ENCODE measurements at places on chromosomes 6 and 20.
A peak's percentile ranks its signal among the peaks of the same experiment; 100 is the strongest.

DNA sequence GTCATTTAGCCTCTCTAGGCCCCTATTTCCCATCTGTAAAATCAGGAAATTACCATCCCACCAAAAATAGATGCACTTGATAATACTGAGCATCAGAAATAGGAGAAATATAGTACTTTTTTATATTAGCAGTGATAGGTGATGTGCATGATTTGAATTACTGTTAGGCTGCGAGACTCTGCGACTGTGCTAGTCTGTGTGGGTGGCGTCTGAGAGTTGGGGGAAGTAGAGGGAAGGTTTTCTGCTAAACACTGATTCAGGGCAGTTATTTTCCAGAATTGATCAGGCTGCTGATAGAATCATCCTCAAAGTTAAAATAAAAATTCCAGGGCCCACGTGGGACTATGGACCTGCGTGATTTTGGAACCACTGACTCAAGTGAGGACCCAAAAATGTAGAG, 60.4 kb upstream of the ARMH2 start:
- no peak overlapping the region for H3K4me3 ChIP-seq
- no peaks in the 10 kb centered on the region for H3K36me3 ChIP-seq
- H3K4me1 ChIP-seq, result peaks cover 6% of the 10 kb centered on the region
- no peak for DNase-seq

GRCh38 chr20:47215653-47216397, 140.7 kb downstream of the ZMYND8 start:
- H3K36me3 ChIP-seq, result peaks cover 42% of the 10 kb centered on the region
- H3K27ac ChIP-seq, result no peak overlapping the region
- no peaks in the 10 kb centered on the region for H3K27me3 ChIP-seq

GRCh38 chr6:145003145-145003544, 718.0 kb downstream of the UTRN start:
- H3K27me3 ChIP-seq, result peaks cover 5% of the 10 kb centered on the region
- H3K4me3 ChIP-seq, result no peak overlapping the region
- H3K27ac ChIP-seq, result no peak overlapping the region
- no peaks in the 10 kb centered on the region for H3K4me1 ChIP-seq
- H3K36me3 ChIP-seq, result no peaks in the 10 kb centered on the region

- no peak overlapping the region for H3K4me3 ChIP-seq
- H3K36me3 ChIP-seq, result peaks cover 2% of the 10 kb centered on the region
- DNase-seq, result no peak
- H3K4me1 ChIP-seq, result no peaks in the 10 kb centered on the region
- no peak overlapping the region for H3K27ac ChIP-seq
Observed at GRCh38 chr20:46599227-46599987, 49.0 kb upstream of the OCSTAMP start.

DNA sequence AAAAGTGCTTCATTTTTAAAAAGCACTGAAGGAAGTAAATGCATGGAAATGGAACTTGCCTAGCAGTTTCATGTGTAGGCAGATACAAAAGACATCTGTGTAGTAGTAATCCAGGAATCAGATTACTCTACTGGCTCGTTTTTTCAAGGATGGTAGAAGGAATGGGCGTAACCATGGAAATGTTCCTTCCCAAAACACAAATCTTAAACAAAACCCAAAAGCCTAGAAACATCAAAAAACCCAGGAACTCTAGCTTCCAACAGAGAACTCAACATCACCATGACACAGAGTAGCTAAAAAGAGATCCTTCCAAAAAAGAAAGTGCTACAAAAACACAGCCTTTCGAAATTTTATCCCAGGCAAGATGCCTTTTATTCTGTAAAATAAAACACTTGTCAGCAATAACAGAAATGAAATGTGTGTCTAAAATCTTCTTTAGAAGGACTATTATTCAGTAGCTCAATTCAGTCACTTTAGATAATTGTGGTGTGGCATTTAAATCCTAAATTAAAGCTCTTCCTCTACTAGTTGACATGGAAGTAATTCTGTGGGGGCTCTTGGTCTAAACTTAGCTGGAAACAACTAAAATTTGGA, 81.7 kb downstream of the FAM217A start:
- no peak for DNase-seq
- H3K4me1 ChIP-seq, result peaks cover 25% of the 10 kb centered on the region
- peak overlapping the region; percentile 70 for H3K27ac ChIP-seq
- no peak overlapping the region for H3K4me3 ChIP-seq
- no peaks in the 10 kb centered on the region for H3K36me3 ChIP-seq

DNA sequence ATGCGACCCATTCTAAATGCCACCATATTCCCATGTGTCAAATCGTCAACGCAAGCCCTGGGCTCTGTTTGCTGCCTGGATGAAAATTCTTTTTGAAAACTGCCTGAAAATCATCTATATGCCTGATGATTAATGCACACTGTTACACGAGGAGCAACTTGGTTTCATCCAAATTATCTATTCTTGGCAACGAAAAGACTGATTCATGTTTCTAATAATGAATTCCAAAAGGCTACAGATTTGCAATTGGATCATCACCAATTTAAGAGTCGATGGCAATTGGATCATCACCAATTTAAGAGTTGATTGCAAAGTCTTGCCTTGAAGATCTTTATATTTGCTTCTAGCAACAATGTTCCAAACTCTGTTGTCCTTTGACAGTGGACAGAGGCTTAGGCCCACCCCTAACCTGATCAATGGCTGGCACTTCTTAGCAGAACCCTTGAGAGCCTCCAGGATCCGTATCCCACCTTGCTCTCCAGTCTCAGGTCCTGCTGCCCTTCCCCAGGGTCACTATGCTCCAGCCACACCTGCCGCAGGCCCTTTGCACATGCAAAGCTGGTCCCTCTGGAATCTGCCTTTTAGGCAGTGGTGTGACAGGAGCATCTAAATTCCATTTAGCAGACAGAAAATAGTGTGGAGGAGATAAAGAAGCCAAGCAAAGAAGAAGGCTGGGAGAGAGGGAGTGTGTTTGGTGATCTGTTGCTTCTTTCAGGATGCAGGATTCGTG, 460.9 kb upstream of the SULF2 start:
- no peak overlapping the region for H3K27ac ChIP-seq
- no peaks in the 10 kb centered on the region for H3K36me3 ChIP-seq
- no peak for DNase-seq
- no peaks in the 10 kb centered on the region for H3K27me3 ChIP-seq

GRCh38 chr6:140909156-140909555, 1223.6 kb upstream of the GJE1 start:
- H3K4me1 ChIP-seq, result peaks cover 5% of the 10 kb centered on the region
- H3K4me3 ChIP-seq, result no peak overlapping the region
- no peaks in the 10 kb centered on the region for H3K27me3 ChIP-seq
- no peak for DNase-seq

- peaks cover 11% of the 10 kb centered on the region for H3K4me1 ChIP-seq
- no peak for DNase-seq
- H3K27me3 ChIP-seq, result no peaks in the 10 kb centered on the region
- no peaks in the 10 kb centered on the region for H3K36me3 ChIP-seq
- no peak overlapping the region for H3K27ac ChIP-seq
Observed at GRCh38 chr6:156683821-156684220, 93.4 kb upstream of the ARID1B start.

DNA sequence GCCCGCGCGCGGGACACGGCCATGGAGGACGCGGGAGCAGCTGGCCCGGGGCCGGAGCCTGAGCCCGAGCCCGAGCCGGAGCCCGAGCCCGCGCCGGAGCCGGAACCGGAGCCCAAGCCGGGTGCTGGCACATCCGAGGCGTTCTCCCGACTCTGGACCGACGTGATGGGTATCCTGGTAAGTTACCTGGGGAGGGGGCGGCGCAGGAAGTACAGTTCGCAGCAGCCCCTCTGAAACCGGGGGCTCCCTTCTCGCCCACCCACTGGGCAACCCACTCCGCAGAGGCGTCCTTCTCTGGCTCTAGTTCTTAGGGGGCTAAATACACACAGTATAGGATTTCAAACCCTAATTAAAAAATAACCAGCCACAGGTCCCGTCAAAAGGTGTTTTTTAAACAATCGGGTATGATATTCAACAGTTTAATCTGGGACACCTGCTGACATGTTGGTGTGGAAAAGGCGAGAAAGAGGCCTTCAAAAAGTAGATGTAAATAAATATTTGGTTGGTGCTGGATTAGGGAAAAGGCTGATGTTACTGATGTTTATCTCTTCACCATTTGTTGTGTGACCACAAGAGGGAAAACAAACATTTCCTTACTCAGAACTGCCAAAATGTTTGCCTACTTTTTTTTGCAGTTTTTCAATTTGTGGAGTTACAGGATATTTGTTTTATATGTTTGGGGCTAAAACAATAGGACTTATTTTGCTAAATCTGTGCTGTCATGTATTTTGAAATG, 577 bp downstream of the SASH1 start:
- peak overlapping the region; percentile 84 for H3K4me3 ChIP-seq
- H3K27ac ChIP-seq, result peak overlapping the region; percentile 30
- peaks cover under 1% of the 10 kb centered on the region for H3K36me3 ChIP-seq
- peaks cover 41% of the 10 kb centered on the region for H3K4me1 ChIP-seq
- no peak for DNase-seq
- no peaks in the 10 kb centered on the region for H3K27me3 ChIP-seq

GRCh38 chr6:3844097-3844463, 5.1 kb upstream of the FAM50B start:
- no peaks in the 10 kb centered on the region for H3K27me3 ChIP-seq
- DNase-seq, result no peak
- H3K27ac ChIP-seq, result no peak overlapping the region
- peaks cover 46% of the 10 kb centered on the region for H3K4me1 ChIP-seq
- H3K4me3 ChIP-seq, result no peak overlapping the region
- H3K36me3 ChIP-seq, result no peaks in the 10 kb centered on the region

GRCh38 chr6:140043357-140043756, 668.9 kb upstream of the CITED2 start:
- peaks cover 31% of the 10 kb centered on the region for H3K4me1 ChIP-seq
- H3K27me3 ChIP-seq, result no peaks in the 10 kb centered on the region
- H3K4me3 ChIP-seq, result no peak overlapping the region
- H3K36me3 ChIP-seq, result no peaks in the 10 kb centered on the region
- no peak overlapping the region for H3K27ac ChIP-seq
- DNase-seq, result no peak

- H3K27me3 ChIP-seq, result peaks cover 29% of the 10 kb centered on the region
- no peaks in the 10 kb centered on the region for H3K36me3 ChIP-seq
- H3K27ac ChIP-seq, result no peak overlapping the region
- no peaks in the 10 kb centered on the region for H3K4me1 ChIP-seq
Observed at GRCh38 chr20:56897958-56898349, 268.8 kb downstream of the TFAP2C start.

- no peak overlapping the region for H3K27ac ChIP-seq
- H3K27me3 ChIP-seq, result peaks cover 2% of the 10 kb centered on the region
- no peaks in the 10 kb centered on the region for H3K4me1 ChIP-seq
- no peak overlapping the region for H3K4me3 ChIP-seq
- no peaks in the 10 kb centered on the region for H3K36me3 ChIP-seq
Observed at GRCh38 chr6:47992809-47993208, 118.2 kb downstream of the PTCHD4 start.

GRCh38 chr20:61169874-61170273, 82.2 kb upstream of the CDH4 start:
- H3K27me3 ChIP-seq, result peaks cover 51% of the 10 kb centered on the region
- H3K36me3 ChIP-seq, result no peaks in the 10 kb centered on the region
- no peak for DNase-seq
- no peak overlapping the region for H3K4me3 ChIP-seq

DNA sequence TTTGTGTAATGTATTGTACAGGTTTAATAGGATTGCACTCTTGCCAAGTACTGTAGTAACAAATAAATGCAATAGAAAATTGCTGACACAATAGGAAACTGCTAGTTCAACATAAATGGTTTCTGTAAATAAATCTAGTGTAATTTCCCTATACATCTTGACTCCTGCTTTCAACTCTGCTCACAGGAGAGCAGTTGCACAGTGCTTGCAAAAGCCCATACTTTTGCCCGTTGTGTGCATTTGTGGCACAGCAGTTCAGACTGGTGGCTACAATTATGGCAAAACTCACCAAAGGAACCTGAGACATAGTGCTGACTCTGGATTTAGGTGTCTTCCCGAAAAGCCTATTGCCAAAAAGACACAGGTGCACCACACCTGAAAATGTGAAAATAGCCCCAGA, 953.3 kb upstream of the SLC35B3 start:
- no peak for DNase-seq
- H3K4me1 ChIP-seq, result no peaks in the 10 kb centered on the region
- no peak overlapping the region for H3K27ac ChIP-seq
- no peaks in the 10 kb centered on the region for H3K36me3 ChIP-seq
- H3K4me3 ChIP-seq, result no peak overlapping the region

GRCh38 chr6:71124340-71124739, 164.3 kb upstream of the OGFRL1 start:
- H3K4me3 ChIP-seq, result no peak overlapping the region
- H3K36me3 ChIP-seq, result peaks cover 2% of the 10 kb centered on the region
- no peak for DNase-seq

GRCh38 chr6:121520337-121521163, 85.1 kb downstream of the GJA1 start:
- DNase-seq, result no peak
- peaks cover 29% of the 10 kb centered on the region for H3K4me1 ChIP-seq
- H3K27ac ChIP-seq, result peak overlapping the region; percentile 79
- no peaks in the 10 kb centered on the region for H3K36me3 ChIP-seq
- no peak overlapping the region for H3K4me3 ChIP-seq

GRCh38 chr20:53636540-53637097, 43.0 kb upstream of the ZNF217 start:
- no peak overlapping the region for H3K27ac ChIP-seq
- H3K36me3 ChIP-seq, result no peaks in the 10 kb centered on the region
- no peak for DNase-seq
- H3K4me1 ChIP-seq, result peaks cover 10% of the 10 kb centered on the region

DNA sequence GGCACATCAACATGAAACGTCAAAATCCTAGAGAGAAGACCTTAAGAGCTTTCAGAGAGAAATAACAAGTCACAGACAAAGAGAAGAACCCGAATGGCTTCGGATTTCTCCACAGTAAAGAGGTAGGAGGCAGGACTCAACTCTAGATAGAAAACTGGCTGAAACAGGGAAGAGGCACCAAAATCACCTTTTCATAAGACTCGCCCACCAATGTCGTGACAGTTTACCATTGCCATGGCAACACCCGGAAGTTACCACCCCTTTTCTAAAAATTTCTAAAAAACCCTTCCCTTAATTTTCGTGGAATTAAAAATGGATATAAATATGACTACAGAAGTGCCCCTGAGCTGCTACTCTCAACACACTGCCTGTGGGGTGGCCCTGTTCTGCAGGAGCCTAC, 12.3 kb upstream of the DEFB121 start:
- H3K4me1 ChIP-seq, result no peaks in the 10 kb centered on the region

- no peaks in the 10 kb centered on the region for H3K36me3 ChIP-seq
- no peak overlapping the region for H3K4me3 ChIP-seq
- no peak overlapping the region for H3K27ac ChIP-seq
- no peaks in the 10 kb centered on the region for H3K4me1 ChIP-seq
Observed at GRCh38 chr6:12479881-12480280, 189.7 kb downstream of the EDN1 start.

DNA sequence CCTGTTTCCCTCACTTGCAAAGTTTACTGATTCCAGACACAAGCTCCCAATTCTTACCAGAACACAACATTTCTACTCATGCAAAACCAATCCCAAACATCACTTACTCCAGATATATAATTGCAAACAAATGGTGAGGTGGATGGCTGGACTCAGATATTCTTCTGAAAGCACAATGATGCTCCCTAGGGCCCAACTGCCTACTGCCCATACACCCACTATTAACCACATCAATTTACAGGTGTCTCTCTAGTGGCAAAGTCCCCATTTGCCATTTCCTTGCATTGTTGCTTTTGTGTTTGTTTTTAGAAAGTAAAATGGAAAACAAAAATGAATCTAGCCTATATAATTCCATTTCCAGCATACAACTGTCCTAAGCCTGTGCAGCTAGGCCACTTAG, 320.9 kb upstream of the PRDM1 start:
- no peaks in the 10 kb centered on the region for H3K4me1 ChIP-seq
- H3K36me3 ChIP-seq, result no peaks in the 10 kb centered on the region
- no peak for DNase-seq

- DNase-seq, result no peak
- no peak overlapping the region for H3K4me3 ChIP-seq
- peaks cover 32% of the 10 kb centered on the region for H3K36me3 ChIP-seq
- H3K4me1 ChIP-seq, result no peaks in the 10 kb centered on the region
- H3K27me3 ChIP-seq, result no peaks in the 10 kb centered on the region
Observed at GRCh38 chr6:83359638-83360037, 71.2 kb downstream of the ME1 start.

All from mesothelial cell of epicardium (in vitro differentiated cells).